ENCODE measurements at places on chromosomes 2 and 18.

DNA sequence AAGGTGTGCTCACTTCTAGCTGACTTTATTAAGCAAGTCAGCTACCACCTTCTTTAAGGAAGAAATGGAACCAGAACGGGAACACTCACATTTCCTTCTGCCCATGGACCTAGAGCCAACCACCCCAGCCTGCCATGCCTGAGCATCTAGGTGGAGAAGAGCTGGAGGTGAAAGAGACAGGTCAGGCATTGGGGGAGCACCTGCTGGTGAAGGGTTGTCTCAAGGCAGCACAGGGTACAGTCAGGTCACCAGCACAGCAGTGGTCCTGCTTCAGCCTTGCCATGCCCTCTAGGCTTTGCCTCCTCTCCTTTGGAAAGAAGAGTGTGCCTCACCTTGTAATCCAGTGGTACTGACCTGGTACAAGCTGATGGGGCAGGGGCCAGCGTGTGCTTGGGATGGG is 107.9 kb downstream of the KCNF1 start:
- no peak for DNase-seq

GRCh38 chr2:28652217-28652616 is 99.4 kb upstream of the PPP1CB start:
- DNase-seq: no peak

DNA sequence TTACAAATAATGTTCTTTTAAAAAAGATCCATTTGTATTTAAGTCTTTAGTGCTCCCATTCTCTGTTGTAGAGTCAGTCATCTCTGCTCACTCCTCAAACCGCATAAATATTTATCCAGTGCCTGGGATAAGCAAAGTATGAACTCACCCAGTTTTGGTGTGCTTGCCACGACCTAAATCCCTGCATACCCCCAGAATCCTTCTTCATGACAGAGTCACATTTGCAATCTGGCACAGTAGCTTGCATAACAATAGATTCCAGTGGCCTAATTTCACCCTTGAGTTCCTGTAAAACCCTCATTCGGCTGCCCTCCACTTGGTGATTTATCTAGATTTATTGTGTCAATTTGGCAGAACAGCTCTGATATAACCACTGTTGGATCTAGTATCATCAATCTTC is 92.9 kb downstream of the DTNA start:
- no peak for DNase-seq

- no peak for DNase-seq
Observed at GRCh38 chr2:219332542-219332941, at the start of gene RESP18. Gene RESP18 (minus strand): TSS chr2:219332744.

- DNase-seq: no peak
Observed at GRCh38 chr2:160214461-160215445, 14.7 kb upstream of the ITGB6 start.

GRCh38 chr18:73691624-73692023 is 456.0 kb downstream of the FBXO15 start:
- no peak for DNase-seq

- DNase-seq: no peak
Observed at GRCh38 chr2:219496247-219496824, 2.4 kb upstream of the GMPPA start.

DNA sequence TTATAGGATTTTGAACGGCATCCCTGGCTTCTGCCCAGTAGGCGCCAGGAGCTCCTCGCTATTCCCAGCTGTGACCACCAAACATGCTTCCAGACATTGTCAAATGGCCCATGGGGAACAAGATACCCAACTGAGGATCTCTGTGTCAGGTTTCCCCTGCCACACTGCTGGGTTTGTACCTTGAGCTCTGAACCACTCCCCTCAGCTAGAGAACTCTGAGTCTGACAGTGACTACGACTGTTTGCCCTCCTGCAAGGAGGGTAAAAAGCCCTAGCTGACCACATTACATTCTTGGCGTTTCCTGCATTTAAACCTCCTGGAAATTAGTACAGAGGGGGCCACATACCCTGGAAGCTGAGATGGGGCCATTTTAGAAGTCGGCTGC is 12.4 kb downstream of the LRRFIP1 start:
- no peak for DNase-seq

DNA sequence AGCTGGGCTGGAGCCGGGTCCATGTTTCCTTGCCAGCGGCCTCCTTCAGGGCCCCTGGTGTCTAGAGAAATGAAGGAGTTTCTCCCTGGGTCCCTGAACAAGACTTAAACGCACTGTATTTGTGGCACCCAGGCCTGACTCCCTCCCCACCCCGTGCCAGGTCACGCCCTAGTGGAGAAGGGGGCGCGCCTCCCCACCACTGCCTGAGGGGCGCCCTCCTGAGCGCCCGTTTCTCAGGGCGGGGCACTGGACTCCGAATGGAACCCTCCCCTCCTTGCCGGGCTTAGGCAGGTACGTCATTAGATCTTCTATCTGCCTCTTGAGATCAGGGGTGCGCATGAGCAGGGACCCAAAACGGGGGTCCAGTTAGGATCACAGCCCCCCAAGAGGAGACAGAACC is 16.3 kb downstream of the ODC1 start:
- DNase-seq: no peak

- DNase-seq: no peak
Observed at GRCh38 chr2:145975406-145975805, 1455.5 kb upstream of the ZEB2 start.

DNA sequence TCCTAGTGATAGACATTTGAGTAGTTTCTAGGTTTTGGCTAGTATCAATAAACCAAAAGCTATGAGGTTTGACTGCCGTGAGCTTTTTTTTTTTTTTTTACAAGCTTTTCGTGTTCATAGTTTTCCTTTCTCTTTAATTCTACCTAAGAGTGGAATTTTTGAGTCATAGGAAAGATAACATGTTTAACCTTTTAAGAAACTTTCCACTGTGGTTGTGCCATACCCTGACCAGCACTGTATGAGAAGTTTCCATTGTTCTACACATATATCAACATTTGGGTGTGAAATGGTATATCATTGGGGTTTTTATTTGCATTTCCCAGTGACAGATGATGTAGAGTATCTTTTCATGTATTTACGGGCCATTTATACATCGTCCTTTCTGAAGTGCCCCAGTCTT is 31.7 kb downstream of the UBE2F start:
- DNase-seq: no peak

DNA sequence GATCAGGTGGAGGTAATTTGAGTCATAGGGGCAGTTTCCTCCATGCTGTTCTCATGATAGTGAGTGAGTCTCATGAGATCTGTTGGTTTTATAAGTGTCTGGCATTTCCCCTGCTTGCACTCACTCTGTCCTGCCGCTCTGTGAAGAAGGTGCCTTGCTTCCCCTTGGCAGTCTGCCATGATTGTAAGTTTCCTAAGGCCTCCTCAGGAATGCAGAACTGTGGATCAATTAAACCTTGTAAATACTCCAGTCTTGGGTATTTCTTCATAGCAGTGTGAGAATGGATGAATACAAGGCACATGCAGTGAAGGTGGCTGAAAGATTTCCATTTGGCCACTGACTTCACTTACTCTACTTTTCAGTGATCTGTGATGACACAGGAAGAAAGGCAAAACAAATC is 133.7 kb downstream of the SH3BP4 start:
- DNase-seq: no peak

GRCh38 chr2:58543442-58543841 is 302.3 kb upstream of the FANCL start:
- no peak for DNase-seq

DNA sequence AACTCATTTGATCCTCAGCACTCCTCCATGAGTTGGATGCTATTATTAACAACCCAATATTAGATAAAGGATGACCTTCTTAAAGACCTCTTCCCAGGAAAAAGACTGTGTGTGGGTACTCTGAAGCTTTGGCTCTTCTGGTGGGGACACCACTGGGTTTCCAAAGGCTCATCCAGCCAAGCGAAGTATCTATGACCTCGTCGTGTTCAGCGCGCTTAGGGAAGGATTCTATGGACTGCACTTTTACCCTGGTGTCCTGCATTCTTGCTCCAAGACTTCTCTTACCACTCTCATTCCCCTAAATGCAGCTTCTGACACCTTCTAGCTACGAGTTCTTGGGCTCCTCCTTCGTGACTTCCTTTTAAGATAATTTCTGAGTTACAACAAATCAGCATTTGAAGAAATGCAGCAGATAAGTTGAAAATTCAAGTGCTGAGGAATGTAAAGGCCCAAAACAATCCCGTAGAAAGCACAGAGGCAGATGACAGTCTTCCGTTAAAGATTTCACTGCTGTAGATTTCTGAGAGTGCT is 673 bp upstream of the HNMT start:
- no peak for DNase-seq

GRCh38 chr2:10267551-10268465 is 34.9 kb upstream of the HPCAL1 start:
- no peak for DNase-seq

- no peak for DNase-seq
Observed at GRCh38 chr2:64649013-64649484, 4.7 kb downstream of the SERTAD2 start.

- DNase-seq: no peak
Observed at GRCh38 chr2:14991723-14992122, 359.2 kb downstream of the LRATD1 start.

- DNase-seq: no peak
Observed at GRCh38 chr2:77831471-77831870, 309.3 kb upstream of the LRRTM4 start.

DNA sequence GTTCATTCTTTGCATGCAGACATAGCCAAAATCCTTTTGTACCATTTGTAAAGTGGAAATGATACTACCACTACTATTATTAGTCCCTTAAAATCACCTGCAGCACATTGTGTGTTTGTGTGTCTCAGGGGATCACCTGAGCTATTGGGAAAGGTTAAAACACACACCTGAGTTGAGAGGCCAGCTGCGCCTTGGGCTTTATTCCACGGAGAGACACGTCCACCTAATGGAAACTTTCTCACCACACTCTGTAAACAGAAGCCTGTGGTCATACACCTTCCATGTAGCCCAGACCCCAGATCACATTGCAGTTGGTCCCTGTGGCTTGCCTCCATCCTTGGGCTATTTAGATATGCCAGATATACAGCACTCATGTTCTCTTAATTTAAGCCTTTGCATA is 81.8 kb upstream of the SH3BP4 start:
- DNase-seq: no peak

DNA sequence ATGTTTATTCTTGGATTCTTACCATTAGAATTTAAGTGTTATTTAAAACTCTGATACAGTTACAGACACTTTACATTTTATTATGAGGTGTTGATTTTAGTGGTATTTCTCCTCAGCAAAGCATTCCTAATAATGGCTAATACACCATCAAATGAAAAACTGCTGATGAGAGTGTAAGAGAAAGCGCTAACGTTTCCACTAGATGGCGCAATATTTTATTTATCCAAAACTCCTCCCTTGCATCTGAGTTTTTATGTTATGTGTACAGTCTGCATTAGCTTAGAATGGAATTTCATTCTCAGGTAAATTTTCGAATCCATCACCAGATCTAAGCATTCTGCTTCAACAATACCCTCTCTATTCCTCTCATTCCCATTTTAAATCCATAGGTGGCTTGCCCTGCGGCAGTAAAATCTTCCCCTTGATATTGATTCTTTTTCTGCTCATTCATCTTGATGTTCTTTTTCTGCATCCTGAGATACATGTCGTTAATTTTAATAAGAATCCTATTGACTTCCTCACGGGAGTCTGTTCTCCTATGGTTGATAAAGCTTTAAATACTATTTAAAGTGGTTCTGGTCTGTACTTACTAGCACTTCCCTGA is 53.9 kb downstream of the PRKRA start:
- no peak for DNase-seq

DNA sequence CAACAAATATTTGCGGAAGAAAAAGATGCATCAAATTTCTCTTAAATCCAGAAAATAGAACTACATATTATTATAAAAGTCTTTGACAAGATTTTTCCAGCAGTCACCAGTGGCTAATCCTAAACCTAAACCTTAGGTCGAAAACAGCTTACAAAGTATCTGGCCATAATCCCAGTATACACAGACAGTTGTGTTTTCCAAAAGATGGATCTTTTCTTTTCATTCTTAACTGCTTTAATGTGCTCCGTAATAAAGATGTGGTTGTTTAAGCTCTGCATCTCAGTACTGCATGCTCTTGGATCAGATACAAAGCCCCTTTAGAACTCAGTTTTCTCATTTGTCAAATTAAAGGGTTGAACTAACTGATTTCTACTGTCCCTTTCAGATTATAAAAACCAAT is 247.8 kb downstream of the TXNL1 start:
- DNase-seq: no peak

DNA sequence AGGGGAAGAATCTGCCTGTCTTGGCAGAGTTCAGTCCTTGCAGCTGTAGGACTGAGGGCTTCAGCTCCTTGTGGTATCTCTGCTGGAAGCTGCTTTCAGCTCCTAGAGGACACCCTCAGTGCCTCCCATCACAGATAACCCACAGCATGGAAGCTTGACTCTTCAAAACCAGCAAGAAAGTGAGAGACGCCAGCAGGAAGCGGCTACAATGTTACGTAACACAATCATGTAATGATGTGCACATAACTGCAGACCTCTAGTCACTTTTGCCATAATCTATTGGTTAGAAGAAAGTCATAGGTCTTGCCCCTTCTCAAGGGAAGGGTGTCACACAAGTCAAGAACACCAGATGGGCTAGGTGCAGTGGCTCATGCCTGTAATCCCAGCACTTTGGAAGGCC is 69.1 kb upstream of the AFF3 start:
- DNase-seq: no peak

GRCh38 chr2:181461056-181461997 is 4.1 kb downstream of the ITGA4 start:
- no peak for DNase-seq

- DNase-seq: no peak
Observed at GRCh38 chr2:190791976-190792575, 88.5 kb upstream of the GLS start.

DNA sequence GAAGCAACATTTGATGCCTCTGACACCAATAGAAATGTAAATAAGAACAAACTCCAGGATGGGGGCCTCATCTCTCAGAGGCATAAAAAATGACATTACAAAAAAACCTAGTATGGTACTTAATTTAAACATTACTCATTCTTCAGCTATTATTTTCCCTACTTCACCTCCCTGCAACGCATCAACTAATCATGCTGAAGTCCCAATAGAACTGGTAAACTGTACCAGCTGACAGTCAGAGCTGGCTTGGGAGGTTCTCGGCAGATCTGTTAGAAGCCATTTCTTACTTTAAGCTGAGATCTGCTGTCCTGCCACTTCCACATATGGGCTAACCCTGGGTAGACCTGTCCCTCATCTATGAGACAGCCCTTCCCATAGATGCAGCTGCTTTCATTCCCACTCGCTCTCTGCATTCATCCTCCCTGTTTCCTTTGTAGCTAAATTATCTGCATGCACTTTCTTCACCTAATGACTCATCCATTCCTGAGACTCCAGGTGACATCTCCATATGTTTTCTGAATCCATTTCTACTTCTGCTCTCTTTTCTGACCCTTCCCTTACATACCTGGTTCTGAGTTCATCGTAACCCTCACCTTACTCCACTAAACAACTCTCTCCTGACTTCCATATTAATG is 108.1 kb downstream of the AOX1 start:
- no peak for DNase-seq

- no peak for DNase-seq
Observed at GRCh38 chr2:20541651-20542050, 94.8 kb downstream of the RHOB start.

Measured in stimulated activated CD4-positive, alpha-beta T cell treated with anti-CD3 and anti-CD28 coated beads, Interleukin-1b, Interleukin-23, amount 100 ng/mL, for 4 hours (primary cell).